SK-N-DZ (cell line): ENCODE measurements at places on chromosomes 4 and X.
A peak's percentile ranks its signal among the peaks of the same experiment; 100 is the strongest.

- no peak for DNase-seq
Measured at GRCh38 chr4:105137121-105137875, 9.4 kb upstream of the TET2 start.

- DNase-seq = no peak
Measured at GRCh38 chr4:10205223-10205622, 88.6 kb upstream of the WDR1 start.

DNA sequence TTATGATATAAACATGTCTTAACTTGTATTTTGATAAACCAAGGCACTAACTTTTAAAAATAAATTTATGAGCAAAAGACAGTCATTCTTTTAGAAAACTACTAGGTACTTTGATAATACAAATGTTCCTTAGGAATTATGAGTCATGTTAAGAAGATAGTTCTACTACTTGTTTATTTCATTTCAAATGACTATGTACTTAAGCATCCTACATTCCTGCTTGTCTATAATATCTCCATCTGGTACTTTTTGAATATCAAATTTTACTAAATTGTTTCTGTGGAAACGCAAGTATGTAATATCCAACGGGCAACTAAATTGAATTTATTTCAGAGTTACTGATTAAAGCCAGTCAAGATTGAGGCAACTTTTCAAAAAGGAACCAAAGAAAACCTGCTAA is 61.8 kb downstream of the CAMK2D start:
- DNase-seq = no peak

- DNase-seq = no peak
Measured at GRCh38 chr4:137274404-137274803, 257.9 kb downstream of the PCDH18 start.

DNA sequence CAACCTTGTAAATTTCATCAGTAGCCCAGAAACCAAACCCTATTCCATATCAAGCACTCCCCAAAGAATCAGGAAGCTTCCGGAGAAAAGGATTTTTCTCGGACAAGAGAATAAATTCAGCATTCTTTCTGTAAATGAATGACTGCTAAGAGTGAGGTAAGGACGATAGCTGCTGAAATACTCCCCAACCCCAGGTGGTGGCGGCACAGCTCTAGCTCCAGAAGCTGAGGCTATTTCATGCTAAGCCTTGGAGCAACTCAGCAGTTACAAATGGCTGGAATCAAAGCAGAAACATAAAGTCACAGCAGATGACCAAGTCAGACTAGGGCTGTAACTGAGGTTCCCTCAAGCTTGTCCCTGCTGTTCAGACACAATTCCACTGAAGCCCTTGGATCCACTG is 13.9 kb upstream of the PCDH19 start:
- no peak for DNase-seq

GRCh38 chrX:130024127-130024526 is 41.7 kb downstream of the BCORL1 start:
- peak; percentile 15 for DNase-seq

DNA sequence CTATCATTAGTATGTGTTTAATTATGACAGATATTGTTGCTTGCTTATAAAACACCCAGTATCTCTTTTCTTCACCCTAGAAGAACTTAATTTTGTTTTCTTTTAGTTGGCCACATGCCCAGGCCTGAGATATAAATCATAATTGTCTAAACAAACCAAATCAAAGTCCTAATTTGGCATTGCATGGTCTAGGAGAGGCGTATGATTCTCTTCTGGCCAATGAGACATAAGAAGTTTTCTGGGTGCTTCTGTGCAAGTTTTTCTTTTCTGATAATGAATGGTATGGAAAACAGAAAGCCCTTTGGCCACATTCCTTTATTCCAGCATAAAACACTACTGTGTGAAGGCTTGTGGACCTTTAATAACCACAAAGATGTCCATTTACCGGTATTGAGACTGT is 192.9 kb upstream of the CTSO start:
- peak; percentile 20 for DNase-seq

- DNase-seq = no peak
Measured at GRCh38 chrX:17682259-17682658, 55.0 kb upstream of the SCML1 start.

GRCh38 chr4:1568855-1569460 is 115.2 kb downstream of the FAM53A start:
- DNase-seq = no peak

DNA sequence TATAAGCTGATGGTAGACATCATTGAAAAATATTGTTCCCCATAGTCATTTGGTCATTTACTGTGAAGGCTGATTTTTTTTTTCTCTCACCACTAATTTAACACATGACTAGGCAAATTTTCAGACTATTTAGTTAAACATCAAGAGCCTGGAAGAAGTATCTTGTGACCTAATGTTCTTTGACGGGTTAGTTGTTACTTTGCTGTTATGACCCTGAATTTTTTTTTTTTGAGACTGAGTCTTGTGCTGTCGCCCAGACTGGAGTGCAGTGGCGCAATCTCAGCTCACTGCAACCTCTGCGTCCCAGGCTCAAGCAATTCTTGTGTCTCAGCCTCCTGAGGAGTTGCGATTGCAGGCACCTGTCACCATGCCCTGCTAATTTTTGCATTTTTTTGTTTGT is 67.0 kb downstream of the HPF1 start:
- DNase-seq = no peak

DNA sequence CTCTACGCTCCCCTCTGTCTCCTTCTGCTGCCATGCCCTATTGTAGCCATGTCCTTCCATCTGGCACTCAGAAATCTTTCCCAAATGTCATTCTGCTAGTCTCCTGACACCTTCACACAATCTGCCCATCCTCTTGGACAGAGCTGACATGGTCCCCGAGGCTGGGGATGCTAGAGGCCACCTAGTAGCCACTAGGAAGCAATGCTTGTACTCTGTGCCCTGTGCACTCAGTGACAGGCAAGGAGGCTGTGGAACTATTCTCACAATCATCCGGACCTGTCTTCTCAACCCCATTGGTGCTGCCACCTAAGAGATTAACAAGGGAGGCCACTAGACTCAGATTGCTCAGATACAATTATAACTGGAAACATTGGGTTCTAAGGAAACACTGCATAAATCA is 112.6 kb upstream of the TMEM164 start:
- no peak for DNase-seq
